Mammary epithelial cell (primary cell): ENCODE measurements at places on chromosomes 3 and 15.

- DNase-seq = peak; percentile 83
Observed at GRCh38 chr15:92811148-92811913, 88.8 kb upstream of the CHD2 start.

GRCh38 chr3:126834596-126835471 is 130.8 kb downstream of the CHCHD6 start:
- DNase-seq = peak; percentile 64

- DNase-seq = no peak
Observed at GRCh38 chr15:64905941-64906340, 5.8 kb upstream of the ANKDD1A start.

DNA sequence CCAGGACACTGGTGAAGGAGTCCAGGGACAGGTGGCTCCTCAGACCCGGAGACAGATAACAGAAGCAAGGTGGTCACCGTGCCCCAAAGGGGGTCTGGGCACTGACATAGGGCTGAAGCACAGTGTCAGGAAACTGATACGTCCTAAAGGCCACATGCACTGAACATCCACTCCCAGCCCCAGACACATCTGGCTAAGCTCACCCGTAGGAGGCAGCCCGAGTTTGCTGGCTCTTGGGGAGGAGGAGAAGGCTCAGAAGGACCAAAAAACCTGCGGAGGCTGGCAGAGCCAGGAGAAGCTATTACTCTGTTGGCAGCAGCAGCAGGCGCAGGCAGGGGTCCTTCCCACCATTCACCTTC is 1.2 kb downstream of the CACNA2D2 start:
- DNase-seq = no peak

DNA sequence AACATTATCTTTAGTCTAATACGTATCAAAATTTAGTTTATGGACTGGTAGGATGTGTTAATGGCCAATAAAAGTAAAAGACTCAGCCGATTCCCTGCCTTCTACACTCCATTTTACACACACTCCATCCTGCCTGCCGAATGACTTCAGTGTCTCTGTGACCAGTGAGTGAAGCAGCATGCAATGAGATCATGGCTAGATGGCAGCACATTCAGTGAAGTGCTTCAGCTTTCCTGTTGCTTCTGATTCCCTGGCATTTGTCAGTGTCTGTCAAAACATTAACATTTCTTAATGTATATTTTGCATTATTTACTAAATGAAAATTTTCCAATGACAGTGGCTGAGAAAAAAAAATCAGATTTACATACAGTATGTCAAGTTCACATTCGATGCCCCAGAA is 412.0 kb downstream of the FHIT start:
- no peak for DNase-seq

DNA sequence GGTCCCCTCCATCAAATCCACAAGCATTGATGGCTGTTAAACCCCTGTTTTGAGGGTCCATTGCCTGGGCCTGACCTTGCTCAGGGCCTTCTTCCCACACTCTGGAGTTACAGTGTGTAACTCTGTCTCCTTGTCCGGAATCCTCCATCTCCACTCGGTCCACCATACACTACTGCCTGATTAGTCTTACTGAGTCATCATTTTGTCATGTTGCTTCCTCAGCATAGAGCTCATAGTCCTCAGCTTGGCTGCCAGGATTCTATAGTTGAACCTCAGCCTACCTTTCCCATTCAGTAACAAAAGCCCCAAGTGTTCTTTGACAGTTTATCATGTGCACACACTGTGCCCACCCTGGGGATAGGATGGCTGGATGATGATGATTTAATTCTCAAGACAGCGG is 113.0 kb downstream of the PDE8A start:
- peak; percentile 19 for DNase-seq

GRCh38 chr3:24506966-24507775 is 12.5 kb upstream of the THRB start:
- no peak for DNase-seq

DNA sequence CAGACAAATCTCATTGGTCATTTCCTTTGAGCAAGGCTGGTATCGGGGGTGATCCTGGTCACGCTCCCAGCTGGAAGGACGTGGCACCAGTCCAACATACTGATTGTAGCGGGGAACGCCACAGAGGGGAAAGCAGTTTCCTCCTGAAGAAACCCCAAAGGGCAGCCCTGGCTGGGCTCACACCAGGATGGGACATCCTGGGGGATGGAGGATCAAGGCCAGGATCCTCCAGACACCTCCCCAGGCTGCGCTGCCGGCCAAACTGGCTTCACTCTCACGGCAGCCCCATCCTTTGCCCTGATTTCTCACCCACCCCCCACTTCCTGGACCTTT is 36.6 kb downstream of the MUC20 start:
- no peak for DNase-seq

- DNase-seq = no peak
Observed at GRCh38 chr15:29904757-29905417, 82.6 kb upstream of the TJP1 start.
